ENCODE measurements at places on chromosomes 3 and 15.
A peak's percentile ranks its signal among the peaks of the same experiment; 100 is the strongest.

GRCh38 chr3:172201136-172201869 lies 161.9 kb downstream of the FNDC3B start:
- DNase-seq, result peak; percentile 95

GRCh38 chr3:155880286-155880685 lies 9.8 kb downstream of the GMPS start:
- DNase-seq, result no peak

DNA sequence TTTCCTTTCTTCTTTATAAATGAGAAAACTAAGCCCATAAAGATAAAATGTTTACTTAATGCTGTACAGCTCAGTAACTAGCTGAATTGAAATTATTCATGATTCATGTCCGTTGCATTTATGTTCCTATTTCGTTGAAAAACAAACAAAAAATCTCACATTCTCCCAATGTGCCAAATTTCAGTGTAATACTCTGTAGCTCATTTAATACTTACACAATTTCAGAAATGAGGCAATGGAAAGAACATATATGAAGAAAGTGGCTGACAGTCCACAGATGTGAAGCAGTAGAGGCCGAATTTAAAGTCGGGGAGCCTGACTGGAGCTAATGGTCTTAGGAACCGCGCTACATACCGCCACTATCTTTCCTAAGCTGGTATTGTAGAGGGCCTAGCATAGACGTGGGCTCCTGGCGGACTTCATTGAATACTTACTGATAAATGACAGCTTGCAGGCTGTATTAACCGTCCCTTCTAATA lies 651 bp downstream of the PLSCR2 start:
- no peak for DNase-seq

GRCh38 chr15:98643115-98643514 lies 5.2 kb upstream of the IGF1R start:
- no peak for DNase-seq

GRCh38 chr3:15279671-15280402 lies 52.5 kb downstream of the SH3BP5 start:
- DNase-seq, result no peak

GRCh38 chr3:124438813-124439212 lies 291.4 kb upstream of the UMPS start:
- DNase-seq, result no peak

DNA sequence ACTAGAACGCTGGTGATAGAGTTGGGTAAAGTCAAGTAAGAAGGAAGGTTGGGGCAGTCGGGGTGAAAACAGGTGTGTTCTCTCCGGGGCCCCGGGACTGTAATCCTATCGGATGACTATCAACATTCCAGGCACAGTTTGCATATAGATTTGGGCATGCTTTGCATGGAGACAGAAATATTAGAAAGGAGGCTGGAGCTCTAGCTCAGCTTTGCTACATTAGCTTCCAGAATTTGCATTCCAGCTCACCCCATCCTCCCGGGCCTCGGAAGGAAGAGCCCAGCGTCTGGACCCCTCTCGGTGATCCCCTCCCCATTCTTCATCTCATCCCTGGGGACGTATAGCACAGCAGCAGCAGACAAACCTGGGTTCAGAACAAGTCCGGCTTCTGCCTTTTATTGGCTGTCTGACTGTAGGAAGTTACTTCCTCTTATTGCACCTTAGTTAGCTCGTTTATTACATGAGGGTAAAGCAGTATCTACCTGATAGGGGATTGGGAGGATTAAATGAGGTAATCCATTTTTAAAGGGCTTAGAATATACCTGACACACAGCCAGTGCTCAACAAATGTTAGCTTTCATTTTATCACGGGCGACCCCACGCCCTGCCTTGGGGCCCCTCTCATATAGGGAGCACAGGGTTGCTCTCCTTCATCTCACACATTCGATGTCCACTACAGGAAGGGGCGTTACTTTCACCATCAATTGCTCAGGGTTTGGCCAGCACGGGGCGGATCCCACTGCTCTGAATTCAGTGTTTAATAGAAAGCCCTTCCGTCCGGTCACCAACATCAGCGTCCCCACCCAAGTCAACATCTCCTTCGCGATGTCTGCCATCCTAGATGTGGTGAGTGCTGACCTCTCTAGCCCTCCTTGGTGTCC lies 3.2 kb downstream of the HTR3E start:
- no peak for DNase-seq

DNA sequence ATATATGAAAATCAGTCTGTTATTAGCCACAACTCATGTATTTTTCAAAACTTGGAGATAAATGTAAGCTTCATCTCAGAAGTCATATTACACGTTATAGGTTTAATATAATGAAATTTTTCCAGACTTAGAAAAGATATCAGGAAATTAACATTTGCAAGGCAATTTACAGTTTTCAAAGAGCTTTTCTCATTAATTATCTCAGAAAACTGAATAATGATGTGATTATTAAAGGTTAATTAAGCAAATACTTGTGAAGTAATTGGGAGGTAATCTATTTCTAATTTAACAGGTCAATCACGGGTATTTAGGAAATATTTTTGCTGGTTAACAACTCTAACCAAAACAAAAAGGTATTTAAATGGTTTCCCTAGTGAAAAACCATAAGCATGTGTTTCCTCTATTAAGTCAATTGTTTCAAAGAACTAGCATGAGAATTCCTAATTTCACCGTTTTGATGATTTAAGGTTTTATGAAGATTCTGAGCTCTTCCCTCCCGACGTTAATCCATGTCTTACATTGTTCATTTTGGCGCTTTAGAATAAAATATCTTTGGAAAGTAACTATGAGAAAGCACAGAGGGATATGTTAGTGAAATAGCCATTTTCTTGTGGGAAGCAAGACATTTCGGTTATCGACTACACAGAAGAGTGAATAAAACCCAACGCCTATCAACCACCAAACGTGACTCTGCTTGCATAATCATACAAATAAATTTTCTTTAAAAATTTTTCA lies 1.5 kb upstream of the NEO1 start:
- DNase-seq, result no peak

GRCh38 chr3:77795013-77795412 lies 755.1 kb downstream of the ROBO2 start:
- no peak for DNase-seq
